ENCODE measurements at places on chromosomes 12 and 14. TPM values are rescaled to one million over a fixed set of nuclear protein-coding genes. Genes with fewer than 3 reads are reported as not detected.

- H3K4me3 ChIP-seq, result no peak overlapping the region
- H3K4me1 ChIP-seq, result no peaks in the 10 kb centered on the region
- H3K36me3 ChIP-seq, result no peaks in the 10 kb centered on the region
Observed at GRCh38 chr14:90239139-90239538, 17.2 kb upstream of the PSMC1 start.

DNA sequence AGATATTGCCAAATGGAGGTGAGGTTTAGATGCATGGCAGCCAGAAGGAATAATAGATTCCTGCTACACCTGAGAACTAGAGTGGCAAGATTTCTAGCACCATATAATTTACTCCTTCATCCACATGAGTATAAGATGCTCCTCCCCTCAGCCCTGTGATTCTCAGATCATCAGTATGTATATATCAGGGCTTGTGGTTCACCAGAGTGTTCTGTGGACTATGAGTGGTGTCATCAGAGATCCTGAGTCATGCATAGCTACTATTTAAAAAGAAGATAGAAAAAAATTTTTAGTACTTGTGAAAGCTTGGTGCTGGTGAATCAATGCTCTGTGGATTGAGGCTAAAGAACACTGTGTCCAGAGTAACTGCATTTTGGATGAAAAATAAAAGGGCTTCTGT is 285.9 kb downstream of the BMP4 start:
- no peaks in the 10 kb centered on the region for H3K4me1 ChIP-seq
- no peaks in the 10 kb centered on the region for H3K27me3 ChIP-seq
- ATAC-seq, result no peak

The RIPK3 gene
- 3.7 TPM for total RNA-seq

GRCh38 chr12:49930515-49931288 is 19.8 kb upstream of the AQP2 start:
- H3K36me3 ChIP-seq, result no peaks in the 10 kb centered on the region
- peak; percentile 41 for ATAC-seq
- no peak overlapping the region for H3K4me3 ChIP-seq
- H3K27ac ChIP-seq, result no peak overlapping the region
- H3K27me3 ChIP-seq, result no peaks in the 10 kb centered on the region

The KLHL33 gene
- 0.54 TPM for total RNA-seq

The PLEKHH1 gene
- 1.8 TPM for total RNA-seq

DNA sequence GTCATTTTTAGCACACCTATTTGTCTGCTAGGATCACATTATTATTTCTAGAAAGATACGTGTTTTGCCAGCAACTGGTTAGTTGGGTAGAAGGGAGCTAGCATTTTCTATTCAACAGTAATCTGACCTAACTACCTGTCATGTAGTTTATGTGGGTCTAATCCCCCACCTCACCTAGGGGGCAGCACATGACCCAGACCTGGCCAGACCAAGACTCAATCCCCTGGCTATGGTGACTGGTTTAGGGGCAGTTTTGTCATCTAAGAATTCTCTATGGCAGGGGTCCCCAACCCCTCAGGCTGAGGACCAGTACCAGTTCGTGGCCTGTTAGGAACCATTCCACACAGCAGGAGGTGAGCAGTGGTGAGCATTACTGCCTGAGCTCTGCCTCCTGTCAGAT is 29.5 kb upstream of the EVL start:
- no peak for ATAC-seq
- H3K4me3 ChIP-seq, result no peak overlapping the region
- H3K27ac ChIP-seq, result no peak overlapping the region
- no peaks in the 10 kb centered on the region for H3K36me3 ChIP-seq

DNA sequence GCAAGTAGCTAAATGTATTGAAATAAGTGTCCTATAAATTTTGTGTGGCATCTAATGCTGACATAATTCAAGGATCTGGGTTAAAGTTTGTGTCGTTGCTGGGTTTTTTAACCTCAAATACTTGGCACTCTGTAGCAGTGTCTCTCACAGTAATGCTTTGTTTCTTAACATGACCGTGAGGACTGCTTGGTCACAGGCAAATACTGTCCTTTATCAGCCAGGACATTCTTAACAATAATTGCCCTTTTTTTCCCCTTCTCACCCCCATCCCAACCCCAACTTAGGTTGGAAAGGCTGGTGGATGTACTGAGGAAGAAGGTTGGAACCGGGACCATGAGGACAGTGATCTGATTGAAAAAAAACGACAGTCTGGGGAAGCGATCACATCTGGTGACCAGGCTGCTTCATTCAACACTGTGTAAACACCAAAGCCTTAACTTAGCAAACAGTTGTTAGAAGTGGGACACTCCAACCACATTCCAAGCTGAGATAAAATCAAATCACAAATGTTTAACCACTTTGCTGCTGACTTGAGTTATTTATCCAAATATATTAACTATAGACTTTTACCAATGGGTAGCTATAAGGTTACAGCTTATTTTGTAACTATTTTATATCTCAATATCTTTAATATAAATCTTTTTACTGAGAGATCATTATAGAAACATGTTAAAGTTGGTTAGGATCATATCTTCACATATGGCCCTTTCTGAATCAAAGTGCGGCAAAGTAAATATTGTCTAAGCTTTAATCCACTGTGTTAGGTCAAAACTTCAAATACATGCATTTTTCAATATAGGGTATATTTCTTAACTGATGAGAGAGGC is 48.2 kb downstream of the FOXA1 start:
- no peak overlapping the region for H3K4me3 ChIP-seq
- no peaks in the 10 kb centered on the region for H3K27me3 ChIP-seq

DNA sequence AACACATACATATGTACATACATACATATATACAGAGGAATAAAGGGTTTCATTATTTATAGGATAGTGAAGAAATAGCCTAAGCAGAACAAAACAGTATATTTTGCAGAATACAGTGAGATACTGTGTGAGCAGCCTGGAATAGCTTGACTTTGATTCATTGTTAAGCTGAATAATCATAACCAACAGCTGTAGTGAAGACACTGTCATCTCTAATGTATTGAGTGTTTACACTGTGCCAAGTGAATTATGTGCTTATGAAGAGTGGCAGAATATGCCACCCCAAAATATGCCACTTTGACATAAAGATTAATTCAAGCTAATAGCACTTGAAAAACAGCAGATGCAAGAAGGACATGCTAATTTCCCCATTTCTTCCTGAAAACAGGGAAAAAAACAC is 48.2 kb upstream of the LRFN5 start:
- no peaks in the 10 kb centered on the region for H3K4me1 ChIP-seq
- no peak overlapping the region for H3K27ac ChIP-seq
- H3K36me3 ChIP-seq, result no peaks in the 10 kb centered on the region
- H3K4me3 ChIP-seq, result no peak overlapping the region
- H3K27me3 ChIP-seq, result no peaks in the 10 kb centered on the region

DNA sequence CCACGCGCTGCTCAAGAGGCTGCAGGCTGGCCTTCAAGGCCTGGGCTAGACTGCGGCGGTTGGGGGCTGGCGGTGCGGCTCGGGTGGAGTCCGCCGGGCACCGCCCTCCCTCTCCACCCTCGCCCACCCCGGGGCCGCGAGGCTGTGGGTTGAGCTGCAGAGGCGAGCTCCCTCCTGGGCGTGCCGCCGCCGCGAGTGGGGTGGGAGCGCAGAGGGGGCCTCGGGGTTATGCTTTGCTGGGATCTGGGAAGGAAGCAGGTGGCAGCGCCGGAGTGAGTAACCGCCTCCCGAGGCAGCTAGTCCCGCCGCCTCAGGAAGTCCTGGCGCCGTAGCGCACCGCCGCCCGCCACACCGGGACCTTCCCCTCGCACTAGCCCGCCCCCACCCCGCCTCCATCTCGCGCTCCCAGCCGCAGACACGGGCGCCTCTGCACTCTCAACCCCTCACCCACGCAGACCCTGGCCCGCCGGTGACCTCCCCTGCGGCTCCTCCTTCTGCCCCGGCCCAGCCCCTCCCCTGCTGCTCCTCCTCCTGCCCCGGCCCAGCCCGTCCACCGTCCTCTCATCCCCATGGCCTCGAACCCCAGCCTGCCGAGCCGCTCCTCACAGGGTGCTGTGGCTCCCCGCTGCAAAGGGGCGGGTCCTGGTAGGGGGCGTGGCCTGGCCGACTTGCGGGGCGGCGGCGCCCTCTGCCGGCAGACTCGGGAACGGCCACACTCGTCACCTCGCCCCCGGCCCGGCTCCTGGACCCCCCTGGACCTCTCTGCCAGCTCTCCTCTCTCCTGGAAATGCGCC is 16.6 kb downstream of the TAMALIN start:
- ATAC-seq, result peak; percentile 65
- H3K36me3 ChIP-seq, result no peaks in the 10 kb centered on the region
- no peaks in the 10 kb centered on the region for H3K4me1 ChIP-seq
- H3K4me3 ChIP-seq, result peak overlapping the region; percentile 50

The ZNF891 gene
- total RNA-seq, result 2.5 TPM

DNA sequence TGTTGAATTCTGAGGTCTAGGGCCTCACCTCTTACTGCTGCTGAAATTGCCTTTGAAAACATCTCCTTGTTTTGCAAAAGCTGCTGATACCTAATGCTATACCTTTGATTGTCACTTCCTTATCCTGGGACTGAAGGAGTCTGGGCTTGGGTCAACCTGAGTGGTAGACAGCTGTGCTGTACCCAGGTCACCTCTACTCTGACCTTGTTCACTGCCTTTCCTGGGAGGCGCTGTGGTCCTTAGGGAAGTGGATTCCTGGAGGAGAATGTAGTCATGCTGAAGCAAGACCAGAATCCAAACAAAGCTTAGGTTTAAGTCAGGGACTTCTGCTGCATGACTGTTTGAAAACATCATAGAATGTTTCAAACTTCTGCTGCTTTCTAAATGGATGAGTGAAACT is 191.4 kb downstream of the SNAPC1 start:
- no peaks in the 10 kb centered on the region for H3K36me3 ChIP-seq
- no peaks in the 10 kb centered on the region for H3K27me3 ChIP-seq
- ATAC-seq, result no peak
- no peak overlapping the region for H3K4me3 ChIP-seq
- H3K4me1 ChIP-seq, result no peaks in the 10 kb centered on the region
- no peak overlapping the region for H3K27ac ChIP-seq

GRCh38 chr12:45050751-45051571 is at the start of gene DBX2:
Gene DBX2 (minus strand): TSS chr12:45051099. CDS start chr12:45050927, 172 bp downstream.
- peaks cover 40% of the 10 kb centered on the region for H3K27me3 ChIP-seq
- no peak within 1 kb of the TSS for H3K27ac ChIP-seq
- ATAC-seq, result no peak
- H3K4me3 ChIP-seq, result peak within 1 kb of the TSS; percentile 42
- H3K4me1 ChIP-seq, result peaks cover 9% of the 10 kb centered on the region

DNA sequence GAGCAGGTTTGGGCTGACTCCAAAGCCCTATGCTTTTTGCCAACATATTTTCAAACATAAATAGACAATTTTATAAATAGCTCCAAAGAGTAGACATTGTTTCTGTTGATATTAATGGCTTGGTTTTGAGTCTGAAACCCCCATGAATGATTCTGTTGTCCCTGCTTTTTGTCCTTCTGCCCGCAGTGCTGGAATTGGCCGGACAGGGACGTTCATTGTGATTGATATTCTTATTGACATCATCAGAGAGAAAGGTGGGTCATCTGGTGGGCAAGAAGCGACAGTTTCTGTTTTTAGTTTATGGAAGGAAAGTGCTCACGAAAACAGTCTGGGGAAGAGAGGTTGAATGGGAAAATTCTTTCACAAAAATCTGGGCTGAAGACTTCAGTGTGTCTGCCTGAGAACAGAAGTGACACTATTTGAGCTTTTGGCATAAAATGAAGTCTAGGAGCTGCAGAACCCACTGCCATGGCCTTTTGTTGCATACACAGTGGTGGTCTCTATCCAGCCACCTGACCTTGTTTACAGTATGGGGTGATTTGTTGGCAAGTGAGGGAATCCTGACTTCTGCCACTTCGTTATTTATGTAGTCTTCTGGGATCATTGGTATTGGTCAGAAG is 69.6 kb downstream of the PTPN11 start:
- H3K4me1 ChIP-seq, result no peaks in the 10 kb centered on the region
- no peak for ATAC-seq
- no peaks in the 10 kb centered on the region for H3K27me3 ChIP-seq
- no peak overlapping the region for H3K27ac ChIP-seq

DNA sequence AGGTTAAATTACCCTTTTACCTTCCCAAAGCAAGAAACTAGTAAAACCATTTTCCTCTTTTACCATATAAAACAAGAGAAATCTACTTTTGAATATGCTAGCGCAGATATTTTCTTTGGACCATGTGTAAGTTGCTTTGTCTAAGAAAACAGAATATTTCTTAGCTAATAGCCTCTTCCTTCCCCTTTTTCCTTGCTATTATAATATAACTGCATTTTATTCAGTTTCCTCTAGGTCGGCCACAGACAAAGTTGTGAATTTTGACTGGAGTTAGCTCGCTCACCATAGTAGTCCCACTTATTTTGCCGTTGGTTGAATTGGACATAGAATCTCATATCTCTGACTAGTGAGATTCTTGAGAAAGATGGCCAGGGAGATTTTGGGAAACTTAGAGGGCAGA is 115.6 kb downstream of the PLEKHA5 start:
- no peak overlapping the region for H3K27ac ChIP-seq

The JPH4 gene
- 1.5 TPM for total RNA-seq

The CISTR gene
- total RNA-seq, result not detected

GRCh38 chr14:60970146-60970545 is 10.7 kb downstream of the TRMT5 start:
- no peak for ATAC-seq
- no peak overlapping the region for H3K27ac ChIP-seq
- H3K36me3 ChIP-seq, result peaks cover 25% of the 10 kb centered on the region
- H3K27me3 ChIP-seq, result no peaks in the 10 kb centered on the region

The TMEM63C gene
- total RNA-seq, result not detected

GRCh38 chr14:68088451-68088854 is 268.9 kb downstream of the RAD51B start:
- H3K27me3 ChIP-seq, result no peaks in the 10 kb centered on the region
- H3K36me3 ChIP-seq, result no peaks in the 10 kb centered on the region
- no peak overlapping the region for H3K4me3 ChIP-seq
- H3K27ac ChIP-seq, result peak overlapping the region; percentile 58
- no peak for ATAC-seq
- H3K4me1 ChIP-seq, result no peaks in the 10 kb centered on the region

The RAB2B gene
- total RNA-seq, result 28.7 TPM

DNA sequence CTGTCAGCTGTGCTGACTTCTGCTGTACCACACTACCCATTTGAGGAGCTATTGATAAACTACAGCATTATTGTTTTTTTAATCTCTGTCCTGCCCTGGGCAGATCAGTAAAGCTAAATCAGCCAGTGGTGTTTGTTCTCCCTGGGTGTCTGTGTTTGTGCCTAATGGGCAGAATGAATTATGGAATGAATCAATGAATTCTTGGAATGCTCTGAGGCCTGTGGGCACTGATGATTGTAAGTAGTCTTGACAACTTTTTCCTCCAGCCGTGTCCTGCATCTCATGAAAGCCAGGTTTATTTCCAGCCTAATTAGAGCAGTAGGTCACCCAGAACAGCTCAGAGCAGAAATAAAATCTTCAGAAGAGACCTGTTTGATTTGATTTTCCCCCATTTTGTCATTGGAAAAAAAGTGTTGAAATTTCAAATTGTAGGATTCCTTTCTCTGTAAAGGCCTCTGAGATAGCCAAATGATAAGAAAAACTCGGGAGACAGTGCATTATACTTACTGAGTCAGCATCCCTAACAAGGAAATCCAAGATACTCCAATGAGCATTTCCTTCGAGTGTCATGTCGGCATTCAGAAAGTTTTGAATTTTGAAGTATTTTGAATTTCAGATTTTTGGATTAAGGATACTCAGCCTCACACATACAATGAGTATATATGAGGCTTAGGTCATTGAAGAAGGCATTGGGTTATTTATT is 19.4 kb upstream of the EVL start:
- no peaks in the 10 kb centered on the region for H3K27me3 ChIP-seq
- no peak overlapping the region for H3K27ac ChIP-seq
- no peaks in the 10 kb centered on the region for H3K36me3 ChIP-seq
- H3K4me3 ChIP-seq, result no peak overlapping the region
- H3K4me1 ChIP-seq, result no peaks in the 10 kb centered on the region
- ATAC-seq, result no peak

The CD27 gene
- not detected for total RNA-seq

The TSHR gene
- total RNA-seq, result 0.08 TPM

Data from gastroesophageal sphincter (tissue), 4 donors.